Ascending aorta (tissue), 2 donors: ENCODE measurements at places on chromosomes 16 and 17.

- DNase-seq = no peak
Measured at GRCh38 chr17:72609501-72609900, 483.0 kb downstream of the SLC39A11 start.

- no peak for DNase-seq
Measured at GRCh38 chr16:81471882-81472281, 27.3 kb downstream of the CMIP start.

DNA sequence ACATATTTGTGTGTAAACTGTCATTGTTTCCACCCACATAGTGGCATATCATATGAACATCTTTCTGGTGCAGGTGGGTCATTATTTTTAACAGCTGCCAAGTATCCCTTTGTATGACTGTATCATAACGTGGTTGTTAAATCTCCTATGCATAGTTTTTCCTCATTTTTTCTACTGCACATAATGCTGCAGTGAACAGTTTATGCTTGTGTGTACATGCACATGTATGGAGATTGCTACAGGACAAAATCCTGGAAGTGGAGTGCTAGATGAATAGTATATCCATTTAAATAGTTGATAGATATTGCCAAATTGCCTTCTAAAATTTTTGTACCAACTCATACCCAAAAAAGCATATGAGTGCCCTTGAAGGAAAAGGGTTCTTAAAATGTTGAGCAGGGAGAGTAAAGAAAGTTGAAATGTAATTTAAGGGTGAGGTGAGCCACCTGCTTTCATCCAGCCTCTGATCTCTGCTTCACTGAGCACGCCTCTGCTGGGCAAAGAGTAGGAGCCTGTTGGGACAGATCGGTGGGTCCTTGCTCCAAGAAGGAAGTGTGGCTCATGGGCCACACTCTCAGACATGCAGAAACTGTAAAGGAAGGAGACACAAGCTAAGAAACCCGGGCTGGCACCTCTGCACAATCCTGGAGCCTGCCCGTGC, 55.3 kb downstream of the HLF start:
- DNase-seq = no peak

- no peak for DNase-seq
Measured at GRCh38 chr17:2380226-2380922, 20.5 kb downstream of the MNT start.

DNA sequence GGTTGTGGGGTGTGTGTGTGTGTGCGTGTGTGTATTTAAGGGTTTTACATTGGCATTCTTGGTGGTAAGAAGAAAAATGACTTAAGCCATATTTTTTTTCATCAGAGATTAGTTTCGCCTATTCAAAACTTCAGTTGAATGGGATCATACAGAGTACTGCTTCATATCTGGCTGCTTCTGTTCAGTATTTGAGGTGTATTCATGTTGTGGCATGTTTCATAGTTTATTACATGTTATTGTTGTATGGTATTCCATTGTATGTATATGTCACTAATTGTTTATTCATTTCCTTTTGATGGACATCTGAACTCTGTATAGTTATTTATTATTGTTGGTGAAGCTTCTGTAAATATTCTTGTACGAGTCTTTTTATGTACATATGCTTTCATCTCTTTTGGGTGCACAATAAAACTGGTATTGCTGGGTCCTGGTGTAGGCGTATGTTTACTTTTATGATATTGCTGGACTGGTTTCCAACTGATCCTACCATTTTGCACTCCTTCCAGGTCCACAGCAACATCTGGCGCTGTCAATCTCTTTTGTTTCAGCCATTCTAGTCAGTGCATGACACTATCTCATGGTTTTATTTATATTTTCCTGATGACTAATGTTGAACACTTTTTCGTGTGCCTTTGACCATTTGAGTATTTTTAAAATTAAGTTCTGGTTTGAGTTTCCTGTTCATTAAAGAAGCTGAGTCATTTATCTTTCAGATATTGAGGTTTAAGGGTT, 77.4 kb upstream of the MAF start:
- DNase-seq = no peak

GRCh38 chr17:59401725-59402124, 70.3 kb downstream of the YPEL2 start:
- DNase-seq = no peak

DNA sequence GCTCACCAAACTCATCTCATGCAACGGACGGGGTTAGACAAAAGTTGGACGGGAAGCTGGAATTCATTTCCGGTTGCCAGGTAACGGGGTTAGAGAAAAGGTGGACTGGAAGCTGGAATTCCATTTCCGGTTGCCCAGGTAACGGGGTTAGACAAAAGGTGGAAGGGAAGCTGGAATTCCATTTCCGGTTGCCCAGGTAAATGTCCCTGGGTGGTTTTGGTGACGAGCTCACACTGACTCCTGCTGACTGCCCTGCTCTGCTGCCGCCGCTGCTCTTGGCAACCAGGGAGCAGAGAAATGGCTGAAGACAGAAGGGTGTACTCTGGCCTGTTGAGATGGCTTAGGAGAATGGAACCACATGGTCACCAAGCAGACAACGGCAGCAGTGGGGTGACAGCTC, 170.3 kb upstream of the RPH3AL start:
- no peak for DNase-seq

DNA sequence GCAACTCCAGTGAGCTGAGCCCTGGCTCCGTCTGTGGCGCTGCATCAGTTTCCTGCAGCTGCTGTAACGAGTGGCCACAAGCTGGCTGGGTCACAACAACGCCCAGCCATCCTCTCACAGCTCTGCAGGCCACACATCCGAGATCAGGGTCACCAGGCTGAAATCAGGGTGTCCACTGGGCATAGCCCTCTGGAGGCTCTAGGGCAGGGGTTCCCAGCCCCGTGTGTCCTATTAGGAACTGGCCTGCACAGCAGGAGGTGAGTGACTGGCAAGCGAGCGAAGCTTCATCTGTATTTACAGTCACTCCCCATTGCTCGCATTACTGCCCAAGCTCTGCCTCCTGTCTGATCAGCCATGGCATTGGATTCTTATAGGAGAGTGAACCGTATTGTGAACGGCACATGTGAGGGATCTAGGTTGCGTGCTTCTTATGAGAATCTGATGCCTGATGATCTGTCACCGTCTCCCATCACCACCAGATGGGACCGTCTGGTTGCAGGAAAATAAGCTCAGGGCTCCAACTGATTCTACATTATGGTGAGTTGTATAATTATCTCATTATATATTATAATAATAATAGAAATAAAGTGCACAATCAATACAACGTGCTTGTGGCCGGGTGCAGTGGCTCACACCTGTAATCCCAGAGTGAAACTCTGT, 176.5 kb downstream of the SEC14L1 start:
- no peak for DNase-seq

DNA sequence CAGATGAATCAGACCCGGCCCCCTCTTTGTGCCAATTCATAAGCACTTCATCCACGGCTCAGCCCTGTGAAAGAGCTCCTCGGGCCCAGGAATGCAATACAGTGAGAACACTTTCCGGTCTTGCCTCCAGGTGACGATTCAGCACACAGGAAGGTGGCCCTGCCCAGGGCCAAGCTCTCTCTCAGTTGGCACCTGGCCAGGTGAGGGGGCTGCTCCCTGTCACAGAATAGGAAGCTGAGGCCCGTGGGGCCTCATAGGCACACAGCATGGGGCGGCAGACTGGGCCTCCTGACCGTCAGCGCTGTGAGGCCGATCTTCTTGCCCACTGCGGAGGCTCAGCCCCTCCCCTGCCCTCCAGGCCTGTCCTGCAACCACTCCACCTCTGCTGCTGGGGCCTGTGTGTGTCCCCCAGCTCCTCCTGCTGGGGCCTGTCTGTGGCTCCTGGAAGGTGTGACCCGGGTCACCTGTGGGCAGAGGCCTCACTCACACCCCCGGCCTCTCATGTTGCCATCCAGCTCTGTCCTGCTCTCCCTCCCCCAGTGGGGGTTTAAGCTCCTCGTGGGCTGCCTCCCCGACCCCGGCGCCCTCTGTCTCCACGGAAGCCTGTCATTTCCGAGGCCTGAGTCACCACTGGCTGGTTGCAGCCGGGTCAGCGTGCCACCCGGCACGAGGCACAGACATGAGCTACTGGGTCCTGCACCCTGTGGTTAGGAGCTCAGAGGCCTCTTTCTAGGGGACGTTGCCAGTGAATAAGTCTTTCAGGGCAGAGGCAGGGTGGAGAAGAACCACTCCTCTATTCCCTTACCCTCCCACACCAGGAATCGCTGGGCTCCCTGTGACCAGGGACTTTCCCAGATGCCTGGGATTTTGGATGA, 114.4 kb downstream of the SEC14L1 start:
- DNase-seq = peak; percentile 70

GRCh38 chr16:9682320-9682719, 499.9 kb downstream of the GRIN2A start:
- DNase-seq = no peak

- peak; percentile 71 for DNase-seq
Measured at GRCh38 chr17:42677921-42678781, 1.4 kb upstream of the PLEKHH3 start.

DNA sequence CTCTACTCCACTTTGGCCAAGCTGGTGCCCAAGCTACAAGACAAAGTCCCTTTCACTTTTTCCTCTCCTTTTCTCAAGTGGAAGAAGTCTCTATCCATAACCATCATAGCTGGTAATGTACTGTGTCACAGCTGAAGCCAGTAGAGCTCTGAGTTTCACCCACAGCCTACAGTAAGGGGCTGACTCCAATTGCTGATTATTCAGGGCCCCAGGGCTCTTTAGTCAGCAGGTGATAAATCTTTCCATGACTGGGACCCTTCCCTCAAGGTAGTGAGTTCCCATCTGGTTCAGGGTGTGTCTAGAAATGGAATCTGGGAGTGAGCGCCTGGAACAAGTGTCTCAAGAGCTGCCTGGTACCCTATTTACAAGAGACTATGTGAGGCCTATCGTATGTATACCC, 436.0 kb upstream of the CA10 start:
- DNase-seq = no peak

DNA sequence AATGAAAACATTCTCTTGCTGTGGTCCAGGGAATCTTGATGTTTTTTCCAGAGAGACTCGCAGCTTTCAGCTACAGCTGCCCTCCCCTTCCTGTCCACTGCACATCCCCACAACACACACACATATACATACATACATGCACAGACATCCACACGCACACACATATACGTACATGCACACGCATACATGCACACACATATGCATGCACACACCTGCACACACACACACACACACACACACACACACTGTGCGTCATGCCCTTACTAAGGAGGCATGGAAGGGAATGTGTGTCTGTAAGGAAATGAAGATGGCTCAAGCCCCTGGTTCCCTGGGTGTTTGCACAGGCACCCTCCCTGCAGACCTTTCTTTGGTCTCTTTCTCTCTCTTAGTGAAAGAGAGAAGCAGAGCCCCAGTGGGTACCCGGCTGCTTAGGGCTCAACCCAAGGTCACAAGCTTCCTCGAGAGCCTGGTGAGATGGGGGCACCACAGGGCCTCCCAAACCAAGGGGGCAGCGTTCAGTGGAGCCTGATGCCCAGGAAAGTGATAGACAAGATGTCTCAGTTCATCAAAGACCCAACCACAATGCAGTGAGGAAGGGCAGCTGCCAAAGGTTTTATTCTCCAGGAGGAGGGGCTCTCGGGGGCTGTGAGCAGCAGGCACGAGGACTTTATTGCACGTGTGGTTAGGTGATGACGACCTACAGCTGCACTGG, 33.3 kb downstream of the TNFRSF13B start:
- no peak for DNase-seq
